Activated naive CD8-positive, alpha-beta T cell treated with anti-CD3 and anti-CD28 coated beads for 36 hours (primary cell): ENCODE measurements at places on chromosomes 1 and 21. TPM values are rescaled to one million over a fixed set of nuclear protein-coding genes. Genes with fewer than 3 reads are reported as not detected.

Gene VPS72
- total RNA-seq, result 66.4 TPM

Gene LAMB3
- 0.89 TPM for total RNA-seq

Gene C1orf87
- total RNA-seq, result not detected

Gene CCNL2
- 91.6 TPM for total RNA-seq

Gene NBPF20
- total RNA-seq, result 0.76 TPM

Gene KANK4
- not detected for total RNA-seq

Gene C2CD2
- total RNA-seq, result 7.6 TPM

Gene SPATA1
- 1.0 TPM for total RNA-seq

Gene LCE1E
- not detected for total RNA-seq

Gene PRAMEF25
- total RNA-seq, result not detected

Gene ACTL8
- total RNA-seq, result not detected

Gene NLRP3
- 9.1 TPM for total RNA-seq

Gene IL6R
- 2.3 TPM for total RNA-seq

Gene ELOVL1
- 67.4 TPM for total RNA-seq

Gene NEK2
- total RNA-seq, result 24.2 TPM

Gene ERVH48-1
- 0.23 TPM for total RNA-seq

Gene CITED4
- 5.3 TPM for total RNA-seq

Gene NOS1AP
- total RNA-seq, result 0.21 TPM

Gene ANKRD35
- total RNA-seq, result 0.58 TPM

Gene HSPA6
- total RNA-seq, result 0.34 TPM

Gene TMEM51
- not detected for total RNA-seq

Gene GJA9
- not detected for total RNA-seq

Gene VAV3
- 4.6 TPM for total RNA-seq

Gene CFHR3
- total RNA-seq, result not detected

Gene CBR3
- 9.5 TPM for total RNA-seq

Gene ASTN1
- total RNA-seq, result not detected

Gene LCE1D
- total RNA-seq, result not detected

Gene PRDM16
- total RNA-seq, result 0.12 TPM

Gene TNFSF4
- 4.1 TPM for total RNA-seq

Gene B3GALT2
- total RNA-seq, result not detected

Gene GBP1
- total RNA-seq, result 141 TPM

Gene B4GALT2
- 38.5 TPM for total RNA-seq

Gene CFAP126
- not detected for total RNA-seq

Gene RFX5
- total RNA-seq, result 58.6 TPM

Gene LCE2A
- not detected for total RNA-seq

Gene COL8A2
- total RNA-seq, result 1.9 TPM

Gene C8A
- total RNA-seq, result not detected

Gene EDARADD
- 1.6 TPM for total RNA-seq

Gene SIM2
- total RNA-seq, result not detected

Gene WRAP73
- 30.2 TPM for total RNA-seq

Gene HNRNPR
- total RNA-seq, result 207 TPM

Gene C1orf185
- not detected for total RNA-seq

Gene AKT3
- total RNA-seq, result 19.1 TPM

Gene OR2L8
- not detected for total RNA-seq

Gene APOBEC4
- total RNA-seq, result not detected

Gene CATSPER4
- not detected for total RNA-seq

Gene C1orf52
- 30.0 TPM for total RNA-seq

Gene SOX13
- total RNA-seq, result not detected

Gene LCE3E
- total RNA-seq, result not detected

Gene RGS13
- not detected for total RNA-seq

Gene HSD3B2
- total RNA-seq, result not detected

Gene LIN28A
- total RNA-seq, result not detected

Gene FAM229A
- total RNA-seq, result 2.8 TPM

Gene LPAR3
- 1.4 TPM for total RNA-seq

Gene TMEM82
- total RNA-seq, result not detected

Gene FAM72D
- 17.7 TPM for total RNA-seq

Gene ZP4
- not detected for total RNA-seq

Gene BTBD19
- 6.0 TPM for total RNA-seq

Gene MIXL1
- total RNA-seq, result 0.10 TPM
